ENCODE measurements at places on chromosomes 6 and 20. TPM values are rescaled to one million over a fixed set of nuclear protein-coding genes. Genes with fewer than 3 reads are reported as not detected.

Gene ABHD16B
- total RNA-seq: not detected

Gene TMEM151B
- total RNA-seq: 0.09 TPM

Gene BCKDHB
- total RNA-seq: 18.4 TPM

Gene TGM2
- 98.9 TPM for total RNA-seq

Gene DUSP15
- total RNA-seq: 1.2 TPM

Gene AIG1
- total RNA-seq: 34.1 TPM

Gene SERPINB1
- total RNA-seq: 2.0 TPM

Gene OPN5
- not detected for total RNA-seq

Gene C20orf144
- not detected for total RNA-seq

Gene MAP7
- total RNA-seq: 3.3 TPM

Gene TAGAP
- total RNA-seq: 0.10 TPM

Gene NKX2-2
- total RNA-seq: not detected

Gene ADGRG6
- total RNA-seq: 89.2 TPM

Gene OVOL2
- 0.57 TPM for total RNA-seq

Gene KCNK16
- not detected for total RNA-seq

Gene PDYN
- not detected for total RNA-seq

Gene CFB
- total RNA-seq: 1.4 TPM

Gene ADGRF4
- 1.4 TPM for total RNA-seq

Gene FBXO9
- 72.6 TPM for total RNA-seq

Gene CUTA
- 232 TPM for total RNA-seq

Gene CLPSL1
- not detected for total RNA-seq

Gene HAO1
- 0.20 TPM for total RNA-seq

Gene KHDC1L
- not detected for total RNA-seq

Gene TPX2
- 41.6 TPM for total RNA-seq

Gene GSTA3
- not detected for total RNA-seq

Gene LRRC1
- 11.8 TPM for total RNA-seq

Gene DEFB124
- total RNA-seq: not detected

Gene TFAP2D
- total RNA-seq: not detected

Gene PLCB1
- total RNA-seq: 11.0 TPM

Gene MRAP2
- total RNA-seq: 0.20 TPM

Gene NOX3
- total RNA-seq: not detected

Data from astrocyte (in vitro differentiated cells and primary cell).